Pancreas (tissue), 10 donors: ENCODE measurements at places on chromosomes 1 and 21. TPM values are rescaled to one million over a fixed set of nuclear protein-coding genes. Genes with fewer than 3 reads are reported as not detected.

COL11A1 gene
- 5.7 TPM for total RNA-seq

SLC26A9 gene
- 2.6 TPM for total RNA-seq

GUCA2B gene
- 0.37 TPM for total RNA-seq

FBXO2 gene
- total RNA-seq: 75.6 TPM

IFNLR1 gene
- 8.4 TPM for total RNA-seq

PCAT6 gene
- total RNA-seq: 0.56 TPM

SF3B4 gene
- 23.0 TPM for total RNA-seq

HTR6 gene
- not detected for total RNA-seq

RRP15 gene
- total RNA-seq: 4.0 TPM
